ENCODE measurements at places on chromosomes 3 and 15.

GRCh38 chr3:158313338-158313927 is 203.5 kb downstream of the RSRC1 start:
- no peak for DNase-seq

DNA sequence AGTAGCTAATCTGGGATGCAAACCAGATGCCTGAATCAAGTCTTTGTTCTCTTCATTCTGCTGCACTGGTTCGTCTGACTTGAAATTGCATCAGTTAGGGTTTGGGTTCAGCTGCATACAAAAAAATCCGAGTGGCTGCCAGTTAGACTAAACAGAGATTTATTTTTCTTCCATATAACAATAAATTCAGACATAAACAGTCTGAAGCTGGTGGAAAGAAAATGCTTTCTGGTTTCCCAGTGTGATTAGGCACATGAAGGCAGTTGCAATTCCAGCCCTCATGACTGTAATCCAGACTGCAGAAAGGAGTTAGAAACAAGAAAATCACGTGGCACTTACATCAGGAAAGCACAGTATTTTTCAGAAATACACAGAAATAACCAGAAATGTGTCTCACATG is 930.7 kb downstream of the MCTP2 start:
- no peak for DNase-seq

DNA sequence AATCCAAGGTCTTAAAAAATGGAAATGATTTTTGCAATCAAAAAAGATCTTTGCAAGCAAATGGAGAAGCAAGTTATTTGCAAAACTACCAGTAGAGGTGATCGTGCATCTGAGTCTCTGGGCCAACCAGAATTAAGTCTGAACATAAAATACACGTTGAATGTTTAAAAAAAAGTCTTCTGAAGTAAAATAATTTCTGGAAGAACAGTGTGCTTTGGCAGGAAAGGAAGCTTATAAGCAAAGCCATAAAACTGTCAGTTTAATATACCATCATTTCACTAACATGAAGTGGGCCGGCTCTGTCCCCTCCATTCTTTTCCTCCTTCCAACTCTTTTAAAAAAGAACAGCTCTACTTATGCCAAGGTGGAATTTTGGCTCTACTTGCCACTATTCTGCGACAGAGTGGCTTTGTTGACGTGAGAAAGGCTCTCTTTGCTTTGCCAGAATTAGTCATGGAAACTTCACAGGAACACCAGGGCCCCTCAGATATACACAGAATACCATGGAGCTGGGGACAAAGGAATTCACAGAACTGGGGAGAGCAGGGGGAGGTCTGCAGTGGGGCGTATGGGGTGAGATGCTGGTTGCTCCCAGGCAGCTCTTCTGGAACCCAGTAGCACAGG is 29.8 kb downstream of the FSTL1 start:
- no peak for DNase-seq

GRCh38 chr3:13538520-13539291 is 10.2 kb upstream of the FBLN2 start:
- DNase-seq: peak; percentile 49

DNA sequence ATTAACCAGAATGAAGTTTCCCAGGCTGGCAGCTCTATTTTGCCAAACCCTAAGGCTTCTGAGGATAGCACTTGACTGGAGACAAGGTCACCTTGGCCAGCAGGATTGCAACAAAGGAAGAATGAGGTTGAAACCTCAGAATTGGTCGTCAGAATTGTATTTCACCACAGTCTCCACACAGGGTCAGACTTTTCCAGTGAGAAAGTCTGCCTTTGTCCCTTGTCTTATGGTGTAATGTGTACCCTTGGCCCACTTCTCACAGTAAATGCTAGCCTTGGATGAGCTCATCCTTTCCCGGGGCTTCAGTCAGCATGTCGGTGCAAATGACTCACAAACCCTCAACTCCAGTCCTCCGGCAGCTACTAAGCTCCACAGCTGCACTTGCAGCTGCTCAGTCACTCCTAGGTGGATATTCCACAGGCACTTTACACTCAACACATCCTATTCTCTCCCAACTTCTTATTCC is 19.7 kb downstream of the SSR3 start:
- peak; percentile 40 for DNase-seq

DNA sequence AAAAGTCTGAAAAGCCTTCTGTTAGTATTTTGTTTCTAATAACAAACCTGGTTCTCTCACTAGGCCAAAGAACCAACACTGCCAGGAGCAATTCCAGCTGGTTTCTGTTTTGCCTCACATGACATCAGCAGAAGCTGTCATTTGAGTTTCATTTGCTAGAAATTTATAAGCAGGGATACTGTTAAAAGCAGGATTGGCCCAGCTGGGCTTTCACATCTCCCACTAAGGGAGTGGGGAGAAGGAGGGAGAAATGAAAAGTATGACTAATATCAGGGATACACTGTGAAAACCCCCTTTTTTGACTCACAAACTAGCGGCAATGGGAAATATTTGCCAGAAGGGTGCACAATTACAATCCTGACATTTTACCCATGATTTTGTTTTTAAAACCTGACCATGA is 5.3 kb downstream of the CCDC80 start:
- no peak for DNase-seq

- DNase-seq: no peak
These were observed 499 bp downstream of the RABL3 start for GRCh38 chr3:120741837-120742197.

DNA sequence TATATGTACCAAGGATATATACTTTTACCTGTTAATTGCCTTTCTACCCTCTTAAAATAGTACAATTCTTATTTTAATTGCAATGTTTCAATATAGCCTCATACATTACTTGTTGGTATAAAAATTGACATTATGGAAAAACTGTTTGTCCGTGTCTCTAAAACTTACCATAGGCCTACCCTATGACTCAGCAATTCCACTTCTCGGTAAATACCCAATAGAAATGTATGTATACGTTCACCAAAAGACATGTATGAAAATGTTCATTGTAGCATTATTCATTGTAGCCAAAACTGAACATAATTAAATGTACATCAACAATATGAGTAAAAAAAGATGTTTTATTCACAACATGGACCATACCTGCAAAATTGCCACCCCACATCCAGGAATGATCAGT is 679.2 kb upstream of the UBE2E2 start:
- DNase-seq: no peak

DNA sequence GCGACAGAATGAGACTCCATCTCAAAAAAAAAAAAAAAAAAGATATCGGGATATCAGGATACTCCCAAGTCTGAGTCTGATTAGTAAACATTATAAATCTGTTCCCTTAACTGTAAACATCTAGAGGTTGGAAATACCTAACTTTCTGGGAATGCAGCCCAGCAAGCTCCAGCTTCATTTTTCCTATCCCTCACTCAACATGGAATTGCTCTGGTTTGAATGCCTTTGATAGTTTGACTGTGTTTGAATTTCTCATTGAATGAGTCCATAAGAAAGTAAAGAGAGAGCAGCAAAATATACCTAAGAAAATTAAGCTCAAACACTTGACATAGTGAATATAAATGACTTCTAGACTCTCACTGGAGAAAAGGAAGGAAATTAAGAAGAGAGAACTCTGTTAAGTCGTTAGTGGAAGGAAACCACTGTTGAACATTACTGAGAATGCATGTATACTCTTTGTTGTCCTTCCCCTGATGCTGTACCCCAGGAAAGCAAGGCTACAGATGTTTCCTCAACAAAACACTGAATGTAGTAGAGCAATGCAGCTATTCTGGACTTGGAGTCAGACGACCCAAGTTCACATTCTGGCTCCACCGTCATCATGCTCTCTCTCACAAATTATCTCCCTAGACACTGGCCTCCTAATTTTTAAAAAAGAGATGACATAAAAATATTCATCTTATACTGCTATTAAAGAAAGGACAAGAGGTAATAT is 62.4 kb downstream of the CD200 start:
- no peak for DNase-seq

DNA sequence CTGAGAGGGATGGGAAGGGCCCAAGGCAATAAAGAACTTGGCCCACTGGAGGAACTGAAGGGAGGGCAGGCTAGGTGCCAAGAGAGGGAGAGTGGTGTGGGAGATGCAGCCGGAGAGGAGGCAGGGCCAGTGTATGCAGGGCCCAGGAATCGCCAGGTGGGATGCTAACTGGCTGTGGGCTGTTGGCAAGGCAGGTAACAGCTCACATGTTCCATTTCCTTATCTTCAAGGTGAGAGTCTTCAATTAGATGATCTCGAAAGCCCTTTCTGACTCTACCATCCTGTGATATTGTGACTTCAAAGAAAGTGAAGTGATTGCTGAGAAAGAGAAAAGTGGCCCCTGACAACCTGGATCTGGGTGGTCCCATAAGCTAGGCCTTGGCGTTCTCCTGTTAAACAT is 49.0 kb downstream of the CASR start:
- no peak for DNase-seq

DNA sequence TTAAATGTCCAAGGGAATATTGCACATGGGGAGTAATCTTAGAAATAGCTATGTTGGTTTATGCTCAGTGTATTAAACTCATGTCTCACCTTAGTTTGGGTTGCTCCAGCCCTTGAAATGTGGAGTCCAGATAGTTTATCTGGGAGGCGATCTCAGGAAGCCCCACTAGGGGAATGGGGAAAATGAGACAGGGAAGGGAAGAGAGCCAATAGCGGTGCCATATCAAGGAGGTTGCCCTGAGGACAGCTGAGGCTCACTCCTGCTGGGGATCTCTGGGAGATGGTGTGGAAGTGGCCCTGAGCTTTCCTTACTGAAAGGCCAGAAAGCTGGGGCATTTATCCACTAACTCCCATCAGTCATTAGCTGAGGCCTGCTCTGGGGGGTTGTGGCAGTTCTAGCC is 43.3 kb upstream of the POLR2M start:
- DNase-seq: no peak

GRCh38 chr3:72299823-72300222 is 514.9 kb upstream of the PROK2 start:
- DNase-seq: no peak

DNA sequence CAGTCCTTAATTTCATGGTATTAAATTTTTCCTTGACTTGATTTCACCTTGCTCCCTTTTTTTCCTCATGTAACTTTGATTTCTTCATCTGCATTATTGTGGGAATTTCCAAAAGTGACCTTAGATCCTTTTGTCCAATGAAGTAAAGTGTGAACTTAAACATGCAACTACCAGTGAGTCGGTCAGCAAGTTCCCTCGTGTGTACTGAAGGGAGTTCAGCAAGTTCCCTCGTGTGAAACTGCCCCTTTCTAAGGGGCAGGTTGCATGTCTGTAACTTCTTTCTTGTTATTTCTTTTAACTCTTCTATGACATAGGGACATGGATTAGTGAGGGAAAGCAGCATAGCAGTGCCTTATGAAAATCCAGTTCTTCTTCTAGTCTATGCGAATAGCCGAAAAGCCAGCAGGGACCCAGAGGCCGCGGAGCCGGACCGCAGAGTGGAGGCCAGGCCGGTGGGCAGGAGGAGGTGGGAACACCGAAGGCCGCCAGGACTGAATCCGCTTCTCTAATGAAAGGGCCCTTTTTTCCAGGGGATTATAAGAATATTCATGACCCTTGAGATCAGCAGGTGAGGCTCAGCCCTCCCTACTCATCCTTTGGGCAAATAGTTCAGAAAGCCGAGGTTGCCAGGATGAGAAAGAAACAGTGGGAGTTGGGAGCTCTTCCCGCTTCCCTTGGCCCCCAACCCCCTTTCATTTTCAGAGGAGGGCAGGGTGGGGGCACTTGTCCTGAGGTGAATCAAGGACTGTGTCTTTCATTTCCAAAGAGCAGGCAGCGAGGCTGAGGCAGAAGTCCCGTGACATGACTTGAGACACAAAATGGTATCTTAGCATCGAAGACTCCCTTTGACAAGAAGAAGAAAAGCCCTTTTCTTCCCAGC is 117.5 kb downstream of the OPA1 start:
- no peak for DNase-seq

DNA sequence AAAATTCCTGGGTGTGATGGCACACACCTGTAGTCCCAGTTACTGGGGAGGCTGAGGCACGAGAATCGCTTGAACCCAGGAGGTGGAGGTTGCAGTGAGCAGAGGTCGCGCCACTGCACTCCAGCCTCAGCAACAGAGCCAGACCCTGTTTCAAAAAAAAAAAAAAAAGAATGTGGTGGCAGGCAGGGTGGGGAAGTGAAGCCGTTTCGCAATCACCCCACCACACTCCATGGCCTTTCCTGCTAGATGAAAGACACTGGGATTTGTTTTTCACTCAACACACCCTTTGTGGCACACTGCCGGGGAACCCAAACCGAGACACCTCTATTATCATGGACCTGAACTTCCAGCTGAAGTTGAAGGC is 172.4 kb upstream of the IQSEC1 start:
- DNase-seq: no peak

DNA sequence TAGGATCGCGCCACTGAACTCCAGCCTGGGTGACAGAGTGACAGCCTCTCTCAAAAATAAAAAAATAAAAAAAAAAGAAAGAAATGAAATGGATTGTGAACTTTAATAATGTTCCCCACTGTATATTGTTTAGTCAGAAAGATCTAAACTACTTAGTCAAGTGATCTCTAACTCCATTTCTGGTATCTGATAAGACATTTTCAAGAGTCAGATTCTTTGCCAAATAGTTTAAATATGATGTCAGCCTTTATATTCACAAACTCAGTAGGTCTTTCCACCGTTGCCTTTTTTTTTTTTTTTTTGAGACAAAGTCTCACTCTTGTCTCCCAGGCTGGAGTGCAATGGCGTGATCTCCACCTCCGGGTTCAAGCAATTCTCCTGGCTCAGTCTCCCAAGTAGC is 29.0 kb upstream of the OSBPL11 start:
- DNase-seq: no peak

DNA sequence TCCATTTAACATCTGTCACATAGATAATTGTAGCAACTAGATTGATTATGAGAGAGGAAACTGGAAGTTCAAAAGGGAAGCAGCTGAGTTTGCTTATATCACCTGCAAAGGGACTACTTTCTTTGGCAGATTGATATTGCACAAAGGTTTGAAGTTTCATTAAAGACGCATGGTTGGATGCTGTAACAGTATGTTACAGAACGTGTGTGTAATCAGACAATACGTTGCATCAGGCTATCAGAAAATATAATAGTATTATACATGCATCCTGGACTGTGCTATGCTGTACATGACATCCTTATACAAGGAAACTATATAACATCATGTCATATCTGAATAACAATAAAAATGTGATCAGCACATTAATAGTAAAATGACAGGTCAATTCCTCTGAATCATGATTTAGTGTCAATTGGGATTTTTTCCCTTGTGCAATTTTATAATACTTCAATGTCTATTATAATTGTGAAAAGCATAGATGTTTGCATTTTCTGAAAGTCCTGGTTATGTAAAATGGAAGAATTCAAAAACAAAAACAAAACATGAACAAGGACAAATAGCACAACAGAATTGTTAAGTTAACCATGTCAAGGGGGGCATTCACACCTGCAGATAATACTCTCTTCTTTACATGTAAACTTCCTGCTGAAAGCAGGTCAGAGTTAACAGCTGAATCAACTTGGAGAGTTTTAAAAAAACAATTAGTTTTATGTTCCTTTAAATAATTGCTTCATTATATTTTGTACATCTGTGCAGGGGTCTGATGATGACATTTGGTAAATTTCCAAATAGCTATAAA is 283.2 kb upstream of the KCNH8 start:
- DNase-seq: no peak

GRCh38 chr15:38818157-38818790 is 253.7 kb upstream of the RASGRP1 start:
- peak; percentile 17 for DNase-seq
